NCI-H1048 (cell line): ENCODE measurements at places on chromosomes 2 and 18.

GRCh38 chr2:15776629-15776919, 163.8 kb upstream of the MYCN start:
- DNase-seq: no peak

GRCh38 chr2:9753276-9753600, 90.0 kb upstream of the TAF1B start:
- no peak for DNase-seq

DNA sequence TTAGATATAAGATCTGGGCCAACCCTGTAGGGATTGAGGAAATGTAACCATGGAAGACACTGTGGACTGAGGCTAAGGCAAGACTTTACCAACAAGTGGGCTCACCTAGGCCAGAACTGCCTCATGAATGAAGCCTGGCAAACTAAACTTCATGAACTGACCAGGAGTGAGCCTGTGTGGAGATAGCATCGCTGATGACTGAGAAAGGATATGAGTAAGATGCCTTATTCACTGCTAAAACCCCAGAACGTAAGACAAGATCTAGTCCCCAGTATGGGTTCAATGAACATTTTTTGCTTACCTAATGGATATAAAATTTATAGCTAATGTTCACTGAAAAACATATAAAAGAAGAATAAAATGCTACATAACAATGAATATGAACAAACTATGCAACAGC, 399.8 kb downstream of the SATB2 start:
- no peak for DNase-seq

DNA sequence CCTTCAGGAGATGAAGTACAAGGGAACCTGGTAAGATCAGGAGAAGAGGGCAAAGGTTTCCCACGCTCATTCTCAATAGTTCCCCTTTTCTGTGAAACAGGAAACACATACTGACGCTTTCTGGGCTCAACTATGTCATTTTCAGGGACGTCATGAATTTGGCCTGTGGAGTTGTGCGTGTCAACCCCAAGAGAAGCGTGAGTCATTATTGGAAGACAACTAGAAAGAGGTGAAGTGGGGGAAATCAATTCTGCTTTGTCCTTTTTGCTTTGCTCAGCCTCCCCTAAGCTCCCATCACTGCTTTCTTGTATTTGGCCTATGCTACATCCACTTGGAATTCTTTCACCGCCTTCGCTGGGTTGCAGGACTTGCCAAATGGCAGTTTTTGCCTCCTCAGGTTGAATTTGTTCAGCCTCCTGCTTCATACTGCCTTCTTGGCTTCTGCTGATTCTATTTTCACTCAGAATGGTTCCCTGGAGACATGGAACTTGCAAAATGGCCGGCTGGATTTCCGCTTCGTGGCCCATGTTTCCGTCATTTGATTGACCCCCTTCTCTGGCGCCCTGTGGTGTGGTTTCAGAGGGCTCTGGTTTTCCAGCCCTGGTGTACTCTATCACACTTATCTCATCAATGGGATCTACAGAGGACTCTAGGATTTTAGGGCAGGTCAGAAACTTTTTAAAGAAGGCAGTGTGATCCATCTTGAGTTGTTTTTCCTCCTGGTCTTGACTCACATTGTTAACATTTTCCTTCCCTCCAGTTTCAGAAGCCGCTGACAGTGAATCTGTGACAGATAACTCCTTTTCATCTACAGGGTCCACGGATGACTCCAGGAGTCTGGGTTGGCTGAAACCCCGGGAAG, 93.3 kb downstream of the ALPK2 start:
- DNase-seq: no peak

DNA sequence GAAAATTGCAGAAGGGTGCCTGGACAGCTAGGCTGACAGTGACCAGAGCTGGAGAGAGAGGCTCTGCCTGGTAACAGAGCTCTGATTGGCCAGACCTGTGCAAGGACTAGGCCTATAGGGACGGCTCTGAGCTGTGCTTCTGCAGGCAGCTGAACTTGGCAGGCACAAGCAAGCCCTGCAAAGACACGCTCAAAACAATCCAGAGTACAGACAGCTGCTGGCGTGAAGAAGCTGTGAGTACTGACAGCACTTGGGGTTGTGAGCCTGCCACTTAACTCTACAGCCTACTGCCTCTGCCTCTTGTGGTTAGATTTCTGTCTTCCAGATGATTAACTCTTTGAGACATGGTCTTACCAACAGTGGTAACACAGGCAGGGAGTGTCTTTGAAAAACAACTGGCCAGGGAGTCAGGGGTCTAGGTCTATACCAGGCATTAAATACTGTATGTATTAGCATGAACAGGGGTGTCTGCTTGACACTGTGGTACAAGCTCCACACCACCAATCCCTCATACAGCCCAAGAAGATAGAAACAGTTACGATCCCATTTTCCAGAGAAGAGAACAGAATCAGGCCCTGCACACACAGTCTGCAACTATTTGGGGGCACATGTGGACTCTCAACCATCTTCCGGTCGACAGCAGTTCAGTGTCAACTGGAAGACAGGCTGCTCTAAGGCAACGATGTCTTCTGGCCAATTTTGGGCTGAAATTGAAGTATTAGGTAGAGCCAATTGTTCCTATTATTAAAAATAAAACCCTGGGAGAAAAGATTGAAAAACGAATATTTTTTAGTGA, 568.4 kb downstream of the TNS1 start:
- DNase-seq: no peak

DNA sequence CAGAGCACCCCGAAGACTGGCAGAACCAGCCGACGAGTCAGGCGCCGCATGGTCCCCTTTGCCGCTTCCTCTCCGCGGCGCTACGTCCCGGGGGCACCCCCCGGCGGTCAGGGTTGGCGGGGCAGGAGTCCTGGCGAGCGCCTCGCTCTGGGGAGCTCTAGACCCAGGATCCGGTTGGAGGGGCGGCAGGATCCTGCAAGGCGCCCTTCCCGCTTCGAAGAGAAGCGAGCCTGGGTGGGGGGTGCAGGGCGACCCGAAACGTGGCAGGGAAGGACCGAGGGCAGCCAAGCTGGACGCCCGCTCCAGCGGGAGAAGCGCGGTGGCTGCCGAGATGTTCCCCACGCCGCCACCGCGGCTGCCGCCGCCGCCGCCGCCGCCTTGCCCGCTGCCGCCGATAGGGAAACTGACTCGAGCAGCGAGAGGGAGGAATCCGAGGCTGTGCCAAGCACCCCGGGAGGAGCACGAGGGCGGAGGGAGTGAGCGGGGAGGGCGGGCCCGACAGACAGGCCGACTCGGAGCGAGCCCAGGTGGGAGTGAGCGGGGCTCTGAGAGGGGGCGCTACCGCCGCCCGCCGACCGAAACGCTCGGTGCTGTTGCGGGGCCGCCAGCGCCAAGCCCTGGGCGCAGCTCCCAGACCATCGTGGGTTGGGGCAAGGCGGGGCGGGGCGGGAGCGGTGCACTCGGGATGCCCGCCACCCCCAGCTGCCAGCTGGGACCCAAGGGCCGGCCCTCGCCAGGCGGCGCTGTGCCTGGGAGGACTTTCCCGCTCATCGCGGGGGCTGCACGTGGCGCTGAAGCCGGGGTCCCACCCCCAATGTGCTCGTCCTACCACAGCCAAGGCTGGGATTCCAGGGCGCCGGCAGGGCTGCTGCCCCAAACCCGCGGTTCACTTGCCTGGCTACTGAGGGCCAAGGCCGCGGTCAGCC, at the start of gene GALNT14:
Gene GALNT14 (minus strand): TSS at position 404 of the 926 bp plus-strand sequence. CDS start 354 bp downstream, at position 50.
- peak; percentile 71 for DNase-seq

DNA sequence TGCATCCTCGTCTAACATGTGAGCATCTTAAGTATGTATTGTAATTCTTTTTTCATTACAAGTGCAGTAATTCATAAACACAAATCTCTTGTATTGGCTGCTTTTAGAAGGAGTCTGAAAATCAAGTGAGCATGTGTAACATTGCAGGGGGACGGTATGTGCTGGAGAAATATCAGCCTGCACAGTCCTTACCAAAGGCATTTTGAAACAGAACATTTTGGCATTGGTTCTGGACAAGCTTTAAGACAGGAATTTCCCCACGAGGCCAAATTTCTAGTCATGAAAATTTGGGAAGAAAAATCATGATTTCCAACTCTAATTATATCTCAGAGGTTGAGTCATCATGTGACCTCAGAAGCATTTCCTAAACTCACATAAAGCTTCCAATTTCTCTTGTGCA, 24.7 kb upstream of the NRP2 start:
- DNase-seq: no peak

DNA sequence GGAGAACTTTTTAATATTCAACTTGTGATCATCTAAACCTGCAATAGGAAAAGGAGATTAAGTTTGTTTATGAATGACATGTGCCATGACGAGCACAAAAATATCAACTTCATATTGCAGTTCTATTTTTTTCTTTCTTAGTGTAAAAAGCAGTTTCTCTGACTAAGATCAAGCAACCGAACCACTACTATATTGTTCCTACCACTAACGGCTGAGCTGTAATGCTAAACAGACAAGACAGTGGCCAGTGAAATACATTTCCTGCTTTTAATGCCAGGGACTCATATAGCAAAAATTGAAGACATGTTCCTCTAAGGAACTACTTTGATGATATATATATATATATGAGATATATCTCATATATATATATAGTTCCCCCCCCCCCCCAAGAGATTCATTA, 1705.6 kb upstream of the TMEFF2 start:
- DNase-seq: no peak
